CD4-positive, alpha-beta T cell treated with Interleukin-12 subunit alpha and Interleukin-12 subunit beta, for 1 hour (primary cell): ENCODE measurements at places on chromosomes 2 and 18.

- no peak for DNase-seq
Measured at GRCh38 chr18:76963936-76964335, 141.6 kb downstream of the ZNF236 start.

- DNase-seq = no peak
Measured at GRCh38 chr2:237315170-237315828, 98.7 kb downstream of the COL6A3 start.

DNA sequence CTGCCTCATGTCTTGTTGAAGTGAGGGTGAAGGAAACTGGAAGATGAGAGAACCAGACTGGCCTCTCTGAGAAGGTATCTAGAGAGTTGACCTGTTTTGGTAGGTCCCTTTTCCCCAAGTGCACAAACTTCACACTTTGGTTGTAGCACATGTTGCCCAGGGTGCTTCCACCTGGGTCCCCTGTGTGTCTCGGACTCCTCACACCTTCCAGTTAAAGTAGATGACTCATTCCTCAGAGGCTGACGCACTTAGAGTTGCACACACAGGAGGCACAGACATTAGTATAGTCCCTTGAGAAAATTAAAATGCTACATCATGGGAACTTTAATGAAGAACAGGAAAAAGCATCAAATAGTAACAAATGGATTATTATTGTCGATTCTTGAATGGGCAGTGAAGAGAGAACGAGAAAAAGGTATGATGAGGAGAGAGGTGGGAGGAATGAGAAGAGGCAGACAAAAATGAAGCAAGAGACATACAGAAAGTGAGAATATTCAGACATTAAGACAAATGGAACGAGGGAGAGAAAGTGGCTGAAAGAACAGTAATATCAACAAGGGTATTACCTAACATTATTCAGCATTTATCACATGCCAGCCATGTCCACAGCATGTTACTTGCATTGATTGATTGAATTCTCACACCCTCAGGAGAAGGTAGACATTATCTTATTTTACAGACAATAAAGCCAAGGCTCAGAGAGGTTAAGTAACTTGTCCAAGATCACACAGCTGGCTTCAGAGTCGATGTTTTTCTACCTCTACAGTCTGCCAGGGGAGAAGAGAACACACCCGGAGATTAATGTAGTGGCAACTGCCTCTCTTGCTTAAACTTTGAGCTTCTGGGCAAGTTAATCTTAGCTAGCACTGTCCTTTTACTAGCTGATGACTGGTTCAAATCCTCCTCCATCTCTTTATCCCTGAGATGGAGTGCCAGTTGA is 68.6 kb downstream of the FHOD3 start:
- DNase-seq = no peak

DNA sequence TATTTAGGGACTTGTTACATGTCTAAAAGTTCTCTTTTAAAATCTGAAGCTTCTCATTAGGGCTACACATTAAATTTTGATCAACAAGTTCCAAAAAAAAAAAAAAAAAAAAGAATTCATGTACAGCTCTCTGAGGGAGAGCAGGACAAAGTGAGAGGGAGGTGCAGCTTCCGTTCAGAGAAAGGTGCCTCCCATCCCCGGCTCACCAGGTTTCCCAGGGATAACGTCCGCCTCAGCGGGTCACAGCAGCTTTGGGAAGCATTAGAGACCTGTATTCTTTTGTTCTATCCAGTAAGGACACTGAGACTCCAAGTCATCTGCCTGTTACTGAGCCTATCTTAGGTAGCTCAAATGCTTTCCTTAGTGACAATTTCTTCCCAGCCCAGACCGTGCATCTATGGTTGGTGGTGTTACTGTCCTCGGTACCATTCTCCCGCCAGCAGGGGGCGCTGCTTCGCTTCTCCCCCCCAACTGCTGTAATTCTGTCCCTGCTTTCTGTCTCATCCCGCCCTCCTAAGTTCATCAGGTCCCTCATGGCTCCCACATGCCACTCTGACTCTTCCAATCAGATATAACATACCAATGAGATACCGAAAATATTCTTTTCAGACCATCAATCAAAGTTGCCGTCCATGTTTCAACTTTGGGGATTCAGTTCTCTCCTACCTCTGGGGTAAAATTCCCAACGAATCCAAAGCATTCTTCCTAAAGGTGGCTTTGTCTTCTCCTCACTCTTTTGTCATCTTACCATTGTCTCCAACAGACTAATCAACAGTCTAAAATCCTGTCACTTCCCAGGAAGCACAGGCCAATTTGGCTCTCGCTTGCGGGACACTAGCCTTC is 466.5 kb downstream of the METTL4 start:
- DNase-seq = peak; percentile 40

GRCh38 chr18:44724105-44724778 is 43.6 kb downstream of the SETBP1 start:
- DNase-seq = no peak

- DNase-seq = no peak
Measured at GRCh38 chr18:50822756-50823155, 2.9 kb upstream of the MRO start.

GRCh38 chr2:100983684-100984310 is 18.3 kb upstream of the RPL31 start:
- no peak for DNase-seq

DNA sequence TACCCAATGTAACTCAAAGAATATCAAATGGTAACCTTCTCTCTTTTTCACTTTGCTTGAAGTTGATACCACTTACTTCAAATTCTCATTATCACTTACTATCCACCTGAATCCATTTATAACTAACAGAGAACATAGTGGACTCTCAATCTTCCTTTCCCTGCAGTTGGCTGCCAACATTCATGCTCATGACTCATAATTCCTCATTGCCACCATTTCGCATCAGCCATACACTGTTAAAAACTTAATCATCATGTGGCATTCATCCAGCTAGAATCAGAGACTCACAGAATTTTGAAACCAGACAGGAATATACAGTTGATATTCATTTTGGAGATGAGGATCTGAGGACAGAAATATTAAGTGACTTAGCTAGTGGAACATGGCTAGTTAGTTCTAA is 56.8 kb downstream of the SLC4A10 start:
- no peak for DNase-seq
